ENCODE measurements at places on chromosomes 12 and 14. TPM values are rescaled to one million over a fixed set of nuclear protein-coding genes. Genes with fewer than 3 reads are reported as not detected.

Gene STK38L
- polyA plus RNA-seq, result 22.3 TPM

Gene PLEKHD1
- polyA plus RNA-seq, result not detected

Gene PHC1
- 14.1 TPM for polyA plus RNA-seq

DNA sequence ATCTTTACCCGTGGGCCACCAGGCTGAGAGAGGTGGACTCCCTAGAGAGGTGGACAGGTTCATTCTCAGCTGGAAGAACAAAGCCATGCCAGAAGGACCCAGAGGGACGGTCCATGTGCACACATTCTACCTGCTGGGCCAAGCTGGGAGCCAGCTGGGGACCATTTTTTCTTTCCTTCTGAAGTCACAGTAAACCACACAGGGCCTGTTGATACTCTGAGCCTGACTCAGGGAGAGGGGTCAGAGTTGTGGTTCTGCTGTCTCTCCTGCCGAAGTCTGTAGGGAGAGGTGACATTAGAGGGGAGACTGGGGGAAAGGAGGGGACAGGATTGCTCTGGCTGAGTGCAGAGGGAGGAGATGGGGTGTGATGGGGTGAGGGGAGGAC, 148.6 kb downstream of the TSPAN9 start:
- DNase-seq, result no peak

- DNase-seq, result no peak
Measured at GRCh38 chr14:62800577-62800976, 244.7 kb downstream of the KCNH5 start.

DNA sequence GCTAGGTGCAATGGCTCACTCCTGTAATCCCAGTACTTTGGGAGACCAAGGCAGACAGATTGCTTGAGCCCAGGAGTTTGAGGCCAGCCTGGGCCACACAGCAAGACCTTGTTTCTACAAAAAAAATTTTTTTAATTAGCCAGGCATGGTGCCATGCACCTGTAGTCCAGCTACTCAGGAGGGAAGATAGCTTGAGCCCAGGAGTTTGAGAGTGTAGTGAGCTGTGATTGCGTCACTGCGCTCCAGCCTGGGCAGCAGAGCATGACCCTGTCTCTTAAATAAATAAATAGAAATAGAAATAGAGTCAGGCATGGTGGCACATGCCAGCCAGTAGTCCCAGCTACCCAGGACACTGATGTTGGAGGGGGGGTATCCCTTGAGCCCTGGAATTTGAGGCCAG, 36.7 kb upstream of the CLIP1 start:
- no peak for DNase-seq

DNA sequence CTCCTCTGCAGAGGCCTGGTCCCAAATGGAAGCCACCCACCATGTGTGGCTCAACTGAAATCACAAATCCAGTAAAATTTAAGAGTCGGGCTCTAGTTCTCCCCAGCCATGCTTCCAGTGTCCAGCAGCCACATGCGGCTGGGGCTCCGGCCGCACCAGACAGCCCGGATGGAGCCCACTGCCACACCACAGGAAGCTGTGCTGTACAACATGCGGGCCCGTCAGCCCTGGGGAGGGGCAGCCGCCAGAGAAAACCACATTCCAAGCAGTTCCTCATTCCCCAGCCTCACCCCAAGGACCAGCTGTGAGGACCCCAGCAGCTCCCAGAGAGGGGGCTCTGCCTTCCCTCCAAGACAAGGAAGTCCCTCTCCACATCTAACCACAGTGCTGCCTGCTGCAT, 135.0 kb downstream of the NCOR2 start:
- DNase-seq, result no peak

DNA sequence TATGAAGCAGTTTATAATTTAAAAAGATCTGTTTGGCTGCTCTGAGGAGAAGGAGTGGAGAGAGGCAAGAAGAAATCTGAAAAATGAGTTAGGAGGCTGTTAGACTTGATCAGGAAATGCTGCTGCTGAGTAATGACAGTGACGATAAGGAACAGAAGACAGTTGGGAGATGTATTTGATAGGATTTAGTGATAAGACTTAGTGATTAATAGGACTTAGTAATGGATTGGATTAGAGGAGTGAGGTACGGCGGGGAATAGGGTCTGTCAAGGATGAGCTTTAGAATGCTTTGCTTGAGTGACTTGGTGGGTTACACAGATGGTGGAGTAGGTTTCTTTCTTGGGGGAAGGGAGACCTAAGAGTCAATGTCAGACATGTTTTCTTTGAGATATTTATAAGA, 31.7 kb downstream of the UNC79 start:
- no peak for DNase-seq

- no peak for DNase-seq
Measured at GRCh38 chr12:51406290-51406689, 15.1 kb upstream of the GALNT6 start.

Gene RIPK3
- polyA plus RNA-seq, result 4.4 TPM

DNA sequence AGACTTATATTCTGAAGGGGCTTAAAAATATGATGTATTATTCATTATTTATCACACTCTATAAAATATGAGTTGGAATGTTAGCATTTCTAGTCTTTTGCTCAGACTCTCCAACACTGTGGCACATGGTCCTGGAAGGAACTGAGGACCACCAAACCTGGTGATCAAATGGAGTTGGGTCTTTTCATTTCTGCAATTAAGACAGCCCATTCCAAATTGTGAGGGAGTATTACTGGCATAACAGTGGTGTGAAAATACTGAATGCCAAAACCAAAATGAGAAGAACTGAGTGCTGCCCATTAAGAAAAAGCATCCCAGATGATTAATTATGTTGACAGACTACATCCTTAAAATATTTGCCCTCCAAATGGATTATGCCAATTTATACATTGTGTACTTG, 90.8 kb downstream of the NPAS3 start:
- no peak for DNase-seq

GRCh38 chr12:11228296-11228879, 41.1 kb downstream of the PRB3 start:
- no peak for DNase-seq

GRCh38 chr12:81347404-81347803, 269.5 kb downstream of the ACSS3 start:
- no peak for DNase-seq

Gene SSPN
- 7.5 TPM for polyA plus RNA-seq

GRCh38 chr14:65476273-65476941, 63.9 kb downstream of the FUT8 start:
- DNase-seq, result no peak

- peak; percentile 5 for DNase-seq
Measured at GRCh38 chr14:104557086-104557485, 22.5 kb upstream of the C14orf180 start.

DNA sequence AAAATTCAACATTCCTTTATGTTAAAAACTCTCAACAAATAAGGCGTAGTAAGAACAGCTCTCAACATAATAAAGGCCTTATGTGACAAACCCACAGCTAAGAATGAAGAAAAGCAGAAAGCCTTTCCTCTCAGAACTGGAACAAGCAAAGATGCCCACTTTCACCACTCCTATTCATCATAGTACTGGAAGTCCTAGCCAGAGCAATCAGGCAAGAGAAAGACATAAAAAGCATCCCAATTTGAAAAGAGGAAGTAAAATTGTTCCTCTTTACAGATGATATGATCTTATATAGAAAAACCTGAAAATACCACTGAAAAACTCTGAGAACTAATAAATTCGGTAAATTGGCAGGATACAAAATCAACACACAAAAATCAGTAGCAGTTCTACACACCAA, 52.1 kb downstream of the STON2 start:
- no peak for DNase-seq

- peak; percentile 89 for DNase-seq
Measured at GRCh38 chr14:53953002-53953827, 3.4 kb downstream of the BMP4 start.

DNA sequence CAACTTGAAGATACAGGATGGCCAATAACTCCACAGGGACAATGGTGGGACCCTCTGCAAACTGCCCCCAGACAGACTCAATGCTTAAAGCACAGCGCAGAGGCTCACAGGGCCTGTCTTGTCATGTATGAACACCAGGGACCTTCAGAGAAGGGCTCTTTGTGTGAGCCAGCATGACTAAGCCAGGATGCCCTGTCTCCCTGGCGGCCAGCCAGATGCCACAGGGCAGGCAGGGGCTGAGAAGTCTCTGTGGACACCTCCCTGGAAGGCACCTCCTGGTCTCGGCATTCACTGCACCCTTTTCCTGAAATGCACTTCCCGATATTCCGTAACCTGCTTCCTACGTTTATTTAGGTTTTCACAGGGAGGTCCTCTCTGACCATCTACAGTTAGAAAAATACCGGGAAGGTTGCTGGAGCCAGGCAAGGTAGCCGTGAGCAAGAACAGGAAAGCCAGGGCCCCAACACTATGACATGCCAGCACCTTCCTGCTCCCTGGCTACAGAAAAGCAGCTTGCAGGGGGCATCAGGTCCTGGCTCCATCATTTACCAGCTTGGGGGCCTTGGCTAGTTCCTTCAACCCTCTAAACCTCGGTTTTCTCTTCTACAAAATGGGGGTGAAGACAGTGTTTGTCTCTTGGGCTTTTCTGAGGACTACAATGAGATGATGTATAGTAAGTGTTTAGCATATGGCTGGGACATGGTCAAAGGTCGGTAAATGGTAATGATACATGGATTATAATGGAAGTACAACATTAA, 65.0 kb downstream of the PITPNM2 start:
- no peak for DNase-seq

Gene NANOG
- not detected for polyA plus RNA-seq

GRCh38 chr12:100991102-100991501, 196.5 kb downstream of the ANO4 start:
- DNase-seq, result no peak

DNA sequence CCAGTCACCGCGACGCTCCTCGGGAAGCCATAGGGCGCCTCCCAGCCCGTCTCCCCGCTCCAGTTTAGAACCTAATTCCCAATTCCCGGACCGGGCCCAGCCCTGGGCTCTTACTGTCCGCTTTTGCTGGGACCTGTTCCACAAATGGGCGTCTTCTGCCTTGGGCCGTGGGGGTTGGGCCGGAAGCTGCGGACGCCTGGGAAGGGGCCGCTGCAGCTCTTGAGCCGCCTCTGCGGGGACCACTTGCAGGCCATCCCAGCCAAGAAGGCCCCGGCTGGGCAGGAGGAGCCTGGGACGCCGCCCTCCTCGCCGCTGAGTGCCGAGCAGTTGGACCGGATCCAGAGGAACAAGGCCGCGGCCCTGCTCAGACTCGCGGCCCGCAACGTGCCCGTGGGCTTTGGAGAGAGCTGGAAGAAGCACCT, 797 bp downstream of the UNG start:
- DNase-seq, result no peak

Gene PDZRN4
- polyA plus RNA-seq, result not detected

DNA sequence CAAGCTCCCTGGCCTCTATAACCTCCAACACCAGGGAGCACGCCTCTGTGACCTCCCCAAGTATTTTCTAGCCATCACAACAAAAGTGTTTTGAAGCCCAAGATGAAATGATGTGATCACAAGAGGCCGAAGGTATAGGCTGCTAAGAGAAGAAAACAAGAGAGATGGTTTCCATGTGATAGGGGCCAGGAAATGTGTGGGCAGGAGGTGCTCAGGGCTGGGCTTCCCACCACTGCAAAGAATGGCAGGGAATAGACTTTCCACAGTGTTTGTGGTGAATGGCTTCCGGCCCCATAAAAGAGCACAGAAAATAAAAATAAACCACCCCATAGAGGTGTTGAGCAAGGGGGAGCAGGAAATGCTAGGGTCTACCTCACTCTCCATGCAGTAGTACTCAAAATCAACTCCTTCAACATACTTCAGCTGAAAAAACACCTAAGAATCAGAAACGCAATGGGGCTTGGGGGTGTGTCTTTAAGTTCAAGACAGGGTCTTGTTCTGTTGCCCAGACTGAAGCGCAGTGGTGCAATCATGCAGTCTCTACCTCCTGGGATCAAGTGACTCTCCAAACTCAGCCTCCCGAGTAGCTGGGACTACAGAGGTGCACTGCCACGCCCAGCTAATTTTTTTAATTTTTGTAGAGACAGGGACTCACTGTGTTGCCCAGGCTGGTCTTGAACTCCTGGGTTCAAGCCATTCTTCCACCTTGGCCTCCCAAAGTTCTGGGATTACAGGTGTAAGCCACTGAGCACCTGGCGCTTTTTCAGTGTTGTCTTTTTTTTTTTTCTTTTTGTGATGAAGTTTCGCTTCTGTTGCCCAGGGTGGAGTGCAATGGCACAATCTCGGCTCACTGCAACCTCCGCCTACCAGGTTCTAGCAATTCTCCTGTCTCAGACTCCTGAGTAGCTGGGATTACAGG, 27.1 kb downstream of the DAD1 start:
- DNase-seq, result no peak

Gene DPPA3
- not detected for polyA plus RNA-seq

DNA sequence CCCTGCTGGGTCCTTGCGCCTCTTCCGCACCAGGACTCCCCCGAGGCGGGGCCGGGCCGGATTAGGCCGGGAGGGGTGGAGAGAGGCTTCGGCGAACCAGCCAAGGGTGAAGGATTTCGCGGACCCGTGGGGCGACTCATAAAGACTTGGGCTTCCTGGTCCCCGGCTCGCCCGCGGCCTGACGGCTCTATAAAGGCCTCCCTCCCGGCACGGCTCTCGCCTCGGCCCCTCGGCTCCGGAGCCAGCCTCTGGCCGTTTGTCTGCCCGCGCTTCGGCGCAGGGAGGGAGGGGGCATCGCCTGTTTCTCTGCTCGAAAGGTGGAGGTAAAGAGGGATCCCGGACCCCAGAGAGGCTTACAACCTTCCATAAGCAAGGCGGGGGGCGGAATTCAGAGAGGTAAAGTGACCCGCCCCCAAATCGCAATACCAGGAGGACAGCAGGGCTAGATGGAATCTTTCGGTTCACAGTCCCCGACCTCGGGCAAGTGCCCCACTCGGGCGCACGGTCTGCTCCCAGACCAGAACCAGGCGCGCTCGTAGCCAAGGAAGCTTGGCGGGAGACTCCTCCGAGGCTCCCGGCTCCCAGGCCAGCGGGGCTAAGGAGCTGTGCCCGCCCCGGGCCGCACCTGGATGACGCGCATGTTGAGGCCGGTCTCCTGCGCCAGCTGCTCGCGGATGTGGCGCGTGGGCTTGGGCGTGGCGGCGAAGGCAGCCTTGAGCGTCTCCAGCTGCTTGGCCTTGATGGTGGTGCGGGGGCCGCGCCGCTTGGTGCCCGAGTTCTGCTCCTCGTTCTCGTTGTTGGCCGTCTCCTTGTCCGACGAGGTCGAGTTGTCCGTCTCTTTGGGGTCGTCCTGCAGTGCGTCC, 3.9 kb downstream of the LHX5 start:
- no peak for DNase-seq
